ENCODE measurements at places on chromosomes 11 and 22.

DNA sequence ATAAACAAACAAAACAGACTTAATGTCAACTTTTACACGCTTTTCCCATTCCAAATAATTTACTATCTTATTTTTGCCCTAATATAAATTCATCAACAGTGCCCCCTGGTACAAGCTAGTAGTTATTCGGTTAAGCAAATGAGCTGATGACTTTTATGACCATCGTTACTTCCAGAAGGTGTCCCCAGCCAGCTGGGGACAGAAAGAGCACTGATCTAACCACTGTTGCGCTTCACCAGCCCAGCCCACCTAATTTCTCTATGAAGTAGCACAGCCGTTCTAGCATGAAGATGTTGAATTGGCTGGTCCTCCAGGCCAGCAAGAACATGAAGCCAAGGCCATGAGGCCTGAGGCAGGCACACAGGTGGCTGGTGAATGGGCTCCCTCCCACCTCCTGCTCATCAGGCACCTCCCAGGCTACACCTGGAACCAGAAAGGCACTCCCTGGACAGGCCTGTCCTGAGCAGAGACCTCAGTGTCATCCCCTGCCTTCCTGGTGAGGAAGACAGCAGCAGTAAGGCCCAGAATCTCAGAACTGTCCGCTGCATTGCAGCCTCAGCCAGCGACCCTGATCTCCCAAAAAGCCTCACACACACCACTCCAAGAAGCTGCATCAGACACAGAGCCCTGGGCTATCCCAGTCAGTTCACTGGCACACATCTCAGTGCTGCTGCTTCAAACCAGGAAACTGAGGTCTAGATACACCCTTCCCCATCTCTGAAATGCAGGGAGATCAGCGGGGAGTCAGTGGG, 12.9 kb downstream of the GNB1L start:
- no peak for DNase-seq

- peak; percentile 52 for DNase-seq
Observed at GRCh38 chr11:32894149-32894827, 1.7 kb downstream of the QSER1 start.

DNA sequence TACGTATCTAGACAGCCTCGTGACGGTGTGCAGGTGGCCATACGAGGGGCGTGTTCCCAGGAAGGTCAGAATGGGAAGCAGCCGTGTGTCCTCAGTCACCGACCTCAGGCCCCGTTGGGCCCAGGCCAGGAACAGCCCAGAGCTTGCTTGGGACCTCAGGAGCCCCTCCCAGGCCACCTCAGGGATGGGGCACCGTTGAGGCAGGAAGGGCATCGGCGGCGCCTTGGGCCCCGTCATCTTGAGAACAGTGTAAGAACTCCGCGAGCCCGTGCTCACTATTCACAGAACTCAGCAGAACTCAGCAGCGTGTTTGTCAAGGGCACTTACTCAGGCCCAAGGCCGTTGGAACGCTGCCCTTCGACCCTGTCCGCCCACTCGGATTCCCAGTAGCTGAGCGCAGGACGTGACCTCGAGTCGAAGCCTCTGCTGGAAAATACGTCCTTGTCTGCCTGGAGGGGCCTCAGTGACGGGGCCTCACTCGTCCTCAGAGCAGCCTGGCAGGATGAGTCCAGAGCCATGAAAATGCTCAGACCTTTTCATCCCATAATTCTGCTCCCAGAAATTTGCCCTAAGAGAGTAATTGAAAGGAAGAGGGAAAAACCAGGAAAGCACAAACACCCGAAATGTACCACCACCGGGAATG, 1134.8 kb downstream of the BRD1 start:
- DNase-seq, result no peak

DNA sequence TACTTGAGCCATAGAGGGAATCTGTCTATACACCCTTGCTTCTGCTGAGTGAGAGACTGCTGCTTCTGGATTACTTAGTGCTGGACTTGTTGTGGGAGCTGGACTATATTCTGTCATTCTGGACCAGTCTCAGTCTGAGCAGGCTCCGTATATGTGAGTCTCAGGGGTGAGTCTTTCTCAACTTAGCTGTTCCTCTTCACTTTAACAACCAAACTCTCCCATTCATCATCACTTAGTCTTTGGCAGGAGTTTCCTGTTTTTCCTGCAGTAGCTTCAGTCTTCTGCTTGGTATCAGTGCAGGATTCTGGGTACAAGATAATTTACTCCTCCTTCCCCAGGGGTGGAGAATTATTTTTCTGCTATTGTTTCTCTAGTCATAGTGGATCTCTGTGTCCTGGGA, 779.5 kb downstream of the METTL15 start:
- DNase-seq, result no peak

DNA sequence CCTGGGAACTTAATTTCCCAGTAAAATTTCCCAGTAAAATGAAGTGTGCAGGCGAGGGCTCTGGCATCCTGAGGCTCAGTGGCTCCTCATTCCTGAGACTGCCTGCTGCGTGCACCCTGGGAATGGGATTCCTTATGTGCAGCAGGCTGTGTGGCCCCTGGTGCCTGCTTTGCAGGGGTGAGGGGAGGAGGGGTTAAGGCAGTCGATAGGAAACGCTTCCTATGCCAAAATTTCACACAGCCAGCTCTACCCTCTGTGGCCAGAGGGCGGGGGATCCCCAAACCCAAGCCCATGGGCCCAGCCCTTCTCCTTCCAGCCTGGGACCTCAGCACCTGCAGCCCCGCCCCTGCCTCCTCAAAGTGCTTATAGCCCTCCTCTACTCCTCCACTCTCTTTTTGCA, 12.1 kb upstream of the BAIAP2L2 start:
- DNase-seq, result no peak

- DNase-seq, result no peak
Observed at GRCh38 chr11:83862691-83863090, 576.5 kb upstream of the CCDC90B start.

GRCh38 chr11:8757047-8757446, 74.5 kb downstream of the RPL27A start:
- no peak for DNase-seq

DNA sequence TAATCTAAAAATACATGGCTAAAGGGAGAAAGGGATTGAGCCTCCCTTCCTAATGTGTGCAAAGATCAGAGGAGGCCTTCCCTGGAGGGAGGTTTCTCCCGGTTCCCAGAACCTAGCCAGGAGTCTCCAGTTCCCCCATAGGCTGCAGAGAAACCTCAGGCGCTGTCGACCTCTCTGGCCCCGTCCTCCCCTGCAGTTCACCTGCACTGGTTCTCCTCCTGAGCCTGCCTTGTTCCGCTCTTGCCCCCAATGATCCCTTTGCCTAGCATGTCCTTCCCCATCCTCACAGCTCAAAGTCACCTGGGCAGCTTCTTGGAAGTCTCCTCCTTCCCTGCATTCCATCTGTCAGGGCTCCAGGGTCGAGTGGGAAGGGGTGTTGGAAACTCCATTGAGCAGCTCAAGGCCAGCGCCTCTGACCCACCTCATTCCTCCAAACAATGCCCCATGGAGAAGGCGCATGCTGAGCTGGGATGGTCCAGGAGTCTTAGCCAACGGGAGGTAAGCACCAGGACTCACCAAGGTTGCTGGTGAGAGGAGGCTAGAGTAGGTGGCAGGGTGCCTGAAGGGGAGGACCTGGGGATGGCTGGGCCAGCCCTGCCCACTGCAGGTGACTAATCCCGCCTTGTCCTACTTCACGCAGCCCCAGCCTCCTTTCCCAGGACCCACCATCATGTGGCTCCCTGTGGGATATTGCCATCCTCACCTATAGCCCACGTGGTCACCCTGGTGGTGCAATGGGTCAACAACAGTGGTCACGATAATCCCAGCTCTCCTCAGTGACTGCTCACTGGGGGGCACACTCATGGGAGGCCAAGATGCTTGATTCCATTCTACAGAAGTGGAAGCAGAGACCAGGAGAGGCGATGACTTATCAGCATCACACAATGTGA, 15.4 kb downstream of the RSPH14 start:
- no peak for DNase-seq
